Activated CD8-positive, alpha-beta memory T cell treated with anti-CD3 and anti-CD28 coated beads for 24 hours (primary cell): ENCODE measurements at places on chromosomes 2 and 18.

DNA sequence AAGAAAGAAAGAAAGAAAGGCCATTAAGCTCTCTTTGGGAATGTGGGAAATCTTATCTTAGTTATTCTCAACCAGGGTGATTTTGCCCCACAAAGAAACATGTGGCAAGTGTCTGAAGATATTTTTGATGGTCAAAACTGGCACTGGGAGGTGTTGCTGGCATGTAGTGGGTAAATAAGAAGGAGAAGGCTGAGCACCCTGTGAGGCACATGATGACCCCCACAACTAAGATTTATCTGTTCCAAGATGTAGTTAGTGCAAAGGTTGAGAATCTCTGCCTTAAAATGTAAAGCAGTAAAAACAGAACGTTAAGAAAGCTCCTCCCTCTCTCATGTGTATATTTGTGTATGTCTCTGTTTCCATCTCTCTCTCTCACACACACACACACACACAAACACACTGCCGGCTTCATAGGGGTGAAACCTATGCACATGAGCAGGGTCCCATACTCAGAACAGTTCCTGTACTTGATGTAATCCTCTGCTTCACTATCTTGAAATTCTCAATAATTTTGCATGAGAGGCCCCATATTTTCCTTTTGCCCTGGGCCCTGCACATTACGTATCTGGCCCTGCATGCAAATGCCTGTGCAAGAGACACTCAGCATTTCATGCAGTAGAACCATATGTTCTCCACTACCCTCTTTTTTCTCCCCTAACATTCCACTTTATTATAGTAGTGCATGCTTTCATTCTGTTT lies 94.3 kb downstream of the MREG start:
- no peak for DNase-seq

DNA sequence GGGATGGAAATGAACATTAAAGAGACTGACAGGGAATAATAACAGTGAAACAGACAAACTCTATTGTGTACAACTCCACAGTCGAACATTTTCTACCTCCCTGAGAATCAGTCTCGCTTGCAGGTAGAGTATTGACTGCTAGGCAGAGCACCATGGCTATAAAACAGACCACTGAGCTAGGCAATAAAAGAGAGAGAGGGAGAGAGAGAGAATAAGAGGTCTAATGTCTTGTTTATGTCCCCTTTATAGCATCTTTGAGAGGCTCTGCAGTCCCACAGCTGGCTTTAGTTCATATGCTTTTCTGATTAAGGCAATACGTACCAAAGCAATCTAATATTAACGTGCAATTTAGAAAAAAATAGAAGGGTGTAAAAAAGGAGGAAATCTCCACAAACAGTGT lies 652.6 kb downstream of the NRXN1 start:
- no peak for DNase-seq

GRCh38 chr2:223824301-223824700 lies 13.1 kb downstream of the AP1S3 start:
- DNase-seq, result peak; percentile 11

DNA sequence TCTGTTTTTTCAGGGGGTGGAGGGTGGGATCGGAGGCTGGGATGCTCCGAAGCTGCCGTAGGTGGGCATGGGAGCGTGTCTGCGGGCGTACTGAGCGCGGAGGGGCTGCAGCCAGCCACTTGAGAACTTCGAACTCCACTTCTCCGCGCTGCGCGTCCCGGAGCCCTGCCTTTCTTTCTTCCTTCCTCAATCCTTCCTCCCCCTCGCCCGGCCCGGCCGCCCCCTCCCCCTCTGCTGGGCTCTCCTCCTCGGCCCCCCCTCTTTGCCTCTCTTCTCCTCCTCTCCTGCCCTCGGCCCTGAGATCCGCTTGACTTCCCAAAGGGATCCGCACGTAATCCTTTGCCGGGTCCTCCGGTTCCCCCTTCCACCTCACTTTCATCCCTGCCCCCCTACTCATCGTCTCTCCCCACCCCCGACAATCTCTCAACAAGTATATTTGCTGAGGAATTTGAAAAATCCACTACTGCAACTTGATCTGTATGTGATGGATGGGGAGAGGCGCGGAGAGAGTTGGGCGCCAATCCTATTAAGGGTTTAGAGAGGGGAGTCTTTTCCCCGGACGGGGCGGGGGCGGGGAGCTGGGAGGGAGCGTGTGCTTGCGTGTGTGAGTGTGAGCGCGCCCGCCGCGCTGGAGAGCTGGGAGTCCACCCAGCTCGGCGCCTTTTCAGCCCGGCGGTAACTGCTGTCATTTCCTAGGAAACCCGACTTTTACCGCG lies 1.1 kb downstream of the GLI2 start:
- peak; percentile 47 for DNase-seq

DNA sequence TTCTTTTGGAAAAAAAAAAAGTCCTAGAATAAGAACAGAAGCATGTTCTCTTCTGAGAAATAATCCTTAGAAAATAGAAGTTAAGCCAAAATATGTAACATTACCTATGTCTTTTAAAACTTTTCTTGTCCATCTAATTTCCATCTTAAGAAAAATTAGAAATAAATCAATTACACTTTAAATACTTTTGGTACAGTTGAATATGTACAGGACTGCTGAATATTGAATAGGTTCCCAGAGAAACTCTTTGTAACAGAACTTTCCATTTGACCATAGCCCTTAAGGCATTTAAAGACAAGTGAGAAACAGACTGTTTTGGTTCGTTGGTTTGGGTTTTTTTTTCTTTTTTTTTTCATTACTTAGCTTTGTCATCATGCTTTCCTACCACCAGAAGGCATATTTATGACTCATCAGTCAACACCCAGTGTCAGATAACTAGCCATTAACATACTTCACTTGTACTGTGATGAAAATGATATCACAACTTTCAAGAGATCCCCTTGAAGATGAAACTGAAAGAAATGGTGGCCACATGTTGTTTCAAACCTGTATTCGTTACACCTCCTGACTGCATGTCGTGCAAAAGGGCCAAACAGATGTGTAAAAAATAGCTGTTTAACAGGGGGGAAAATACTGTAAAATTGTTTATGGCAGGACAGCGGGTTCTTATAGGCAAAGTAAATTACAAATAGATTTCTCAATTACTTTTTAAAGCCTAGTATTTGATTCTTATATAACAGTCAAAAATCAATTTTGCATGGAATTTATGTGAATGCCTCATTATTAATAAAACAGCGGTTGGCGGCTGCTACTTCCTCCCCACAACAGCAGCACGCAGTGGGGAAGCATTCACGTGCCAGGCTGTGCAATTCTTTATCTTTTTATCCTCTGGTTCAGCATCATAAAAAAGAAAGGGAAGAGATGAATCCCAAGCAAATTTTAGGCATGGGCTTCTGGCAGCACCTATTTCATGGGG lies 280.7 kb upstream of the HNRNPA3 start:
- DNase-seq, result no peak

DNA sequence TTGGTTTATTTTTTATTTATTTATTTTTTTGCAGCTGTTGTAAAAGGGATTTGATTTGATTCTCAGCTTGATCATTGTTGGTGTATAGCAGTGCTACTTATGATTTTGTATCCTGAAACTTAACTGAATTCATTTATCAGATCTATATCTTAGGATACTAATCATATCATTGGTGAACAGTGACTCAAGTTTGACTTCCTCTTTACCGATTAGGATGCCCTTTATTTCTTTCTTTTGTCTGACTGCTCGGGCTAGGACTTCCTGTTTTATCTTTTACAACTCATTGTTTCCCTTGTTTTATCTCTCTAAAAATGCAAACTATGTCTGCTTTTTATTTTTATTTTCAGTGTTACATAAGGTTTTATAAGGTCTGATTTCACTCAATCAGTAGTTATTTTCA lies 23.6 kb downstream of the SP100 start:
- no peak for DNase-seq

DNA sequence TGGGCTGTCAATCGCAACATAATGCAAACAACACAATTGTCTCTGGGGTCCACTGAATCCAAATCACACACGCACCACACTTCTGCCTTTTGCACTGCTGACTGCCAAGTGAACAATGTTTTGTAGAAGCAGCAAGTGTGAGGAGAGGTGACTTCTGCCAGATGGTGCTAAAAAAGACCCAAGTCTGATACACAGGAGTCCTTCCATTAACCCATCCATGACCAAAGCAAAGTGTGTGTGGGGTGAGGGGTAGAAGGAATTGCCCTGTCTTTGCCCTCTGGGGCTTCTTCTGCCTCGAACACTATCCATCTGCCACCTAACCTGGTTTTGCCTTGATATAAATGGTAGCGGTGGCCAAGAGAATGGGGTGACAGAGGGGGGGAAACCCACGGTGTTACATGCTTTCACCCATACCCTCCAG lies 50.0 kb downstream of the C2orf42 start:
- no peak for DNase-seq

GRCh38 chr2:7394195-7394594 lies 477.0 kb downstream of the RNF144A start:
- DNase-seq, result no peak

DNA sequence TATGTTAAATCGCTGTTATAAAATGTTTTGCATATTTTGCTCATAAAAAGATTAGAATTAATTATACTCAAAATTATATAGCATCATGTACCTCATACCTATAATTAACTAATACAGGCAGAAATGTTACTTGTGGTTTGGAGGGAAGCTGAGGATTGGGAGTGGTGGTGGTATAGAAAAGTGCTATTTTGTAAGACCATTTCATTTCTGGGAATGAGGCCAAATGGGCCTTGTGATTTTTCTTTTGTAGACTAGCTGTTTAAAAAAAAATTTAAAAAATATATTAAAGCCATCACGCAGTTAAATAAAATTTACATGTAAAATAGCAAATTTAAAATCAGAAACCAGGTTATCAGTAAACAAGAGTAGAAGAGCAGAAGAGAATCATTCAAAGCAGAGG lies 560.8 kb upstream of the FAM98A start:
- DNase-seq, result no peak

GRCh38 chr2:143936848-143937722 lies 582.8 kb downstream of the ZEB2 start:
- DNase-seq, result peak; percentile 74

DNA sequence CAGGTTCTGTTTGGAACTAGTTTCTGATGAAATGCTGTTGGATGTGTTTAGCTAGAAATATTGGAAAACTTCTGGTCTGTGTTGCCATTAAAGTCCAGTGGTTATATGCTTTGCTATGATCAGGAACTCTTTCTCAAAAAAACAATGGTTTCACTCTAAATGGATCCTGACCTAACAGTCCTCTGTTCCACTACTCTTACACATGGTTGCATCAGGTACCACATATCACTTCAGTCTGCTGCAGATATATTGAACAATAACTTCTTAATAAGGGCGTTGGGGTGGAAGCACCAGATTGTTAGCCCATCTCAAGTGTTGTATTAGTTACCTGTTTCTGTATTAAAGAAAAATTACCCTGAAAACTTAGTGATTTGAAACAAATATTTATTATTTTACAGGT lies 676.6 kb upstream of the GCFC2 start:
- DNase-seq, result no peak

DNA sequence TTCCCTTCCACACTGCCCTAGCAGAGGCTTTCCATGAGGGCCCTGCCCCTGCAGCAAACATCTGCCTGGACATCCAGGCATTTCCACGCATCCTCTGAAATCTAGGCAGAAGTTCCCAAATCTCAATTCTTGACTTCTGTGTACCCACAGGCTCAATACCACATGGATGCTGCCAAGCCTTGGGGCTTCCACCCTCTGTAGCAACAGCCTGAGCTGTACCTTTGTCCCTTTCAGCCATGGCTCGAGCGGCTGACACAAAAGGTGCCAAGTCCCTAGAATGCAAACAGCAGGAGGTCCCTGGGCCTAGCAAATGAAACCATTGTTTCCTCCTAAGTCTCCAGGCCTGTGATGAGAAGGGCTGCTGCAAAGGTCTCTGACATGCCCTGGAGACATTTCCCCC lies 744.5 kb upstream of the LINC00305 start:
- no peak for DNase-seq

DNA sequence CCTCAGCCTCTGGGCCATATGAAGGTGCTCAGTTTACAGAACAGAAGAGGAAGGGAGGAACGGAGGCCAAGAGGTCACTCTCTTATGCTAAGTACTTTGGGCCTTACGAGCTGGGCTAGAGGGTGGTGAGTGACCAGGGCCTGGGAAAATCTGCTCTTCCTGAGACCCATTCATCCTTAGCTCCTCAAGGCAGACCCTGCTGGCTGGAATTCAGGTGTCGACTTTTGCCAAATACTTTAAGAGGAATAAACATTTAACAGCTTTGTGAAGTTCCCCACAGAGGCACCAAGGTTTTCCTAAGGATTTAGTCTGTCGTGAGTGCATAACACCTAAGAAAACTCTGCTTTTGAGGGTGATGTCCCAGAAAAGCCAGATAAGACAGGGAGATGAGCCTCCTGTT lies 129.7 kb upstream of the SIX2 start:
- DNase-seq, result no peak

GRCh38 chr2:191666732-191667131 lies 11.2 kb upstream of the NABP1 start:
- DNase-seq, result no peak
